ENCODE measurements at places on chromosomes 3 and 15.

GRCh38 chr15:59998305-59998949 is 5.7 kb upstream of the FOXB1 start:
- no peak for DNase-seq

DNA sequence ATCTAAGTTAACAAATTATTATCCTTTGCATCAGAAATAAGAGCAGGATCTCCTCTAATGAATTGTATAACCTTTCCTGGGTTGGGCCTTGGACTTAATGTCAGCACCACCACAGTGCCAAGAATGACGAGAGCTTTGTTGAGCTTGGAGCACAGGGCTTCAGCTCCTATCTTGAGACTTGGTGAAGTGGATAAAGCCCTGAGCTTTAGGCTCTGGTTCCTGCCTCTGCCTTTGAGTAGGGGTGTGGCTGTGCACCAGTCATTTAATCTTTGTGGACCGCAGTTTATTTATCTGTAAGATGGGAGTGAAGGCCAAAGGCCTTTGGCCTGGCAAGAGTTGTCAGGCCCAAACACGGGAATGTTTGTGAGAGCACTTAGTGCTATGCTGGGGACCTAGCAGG is 162.2 kb downstream of the VGLL4 start:
- DNase-seq = no peak

DNA sequence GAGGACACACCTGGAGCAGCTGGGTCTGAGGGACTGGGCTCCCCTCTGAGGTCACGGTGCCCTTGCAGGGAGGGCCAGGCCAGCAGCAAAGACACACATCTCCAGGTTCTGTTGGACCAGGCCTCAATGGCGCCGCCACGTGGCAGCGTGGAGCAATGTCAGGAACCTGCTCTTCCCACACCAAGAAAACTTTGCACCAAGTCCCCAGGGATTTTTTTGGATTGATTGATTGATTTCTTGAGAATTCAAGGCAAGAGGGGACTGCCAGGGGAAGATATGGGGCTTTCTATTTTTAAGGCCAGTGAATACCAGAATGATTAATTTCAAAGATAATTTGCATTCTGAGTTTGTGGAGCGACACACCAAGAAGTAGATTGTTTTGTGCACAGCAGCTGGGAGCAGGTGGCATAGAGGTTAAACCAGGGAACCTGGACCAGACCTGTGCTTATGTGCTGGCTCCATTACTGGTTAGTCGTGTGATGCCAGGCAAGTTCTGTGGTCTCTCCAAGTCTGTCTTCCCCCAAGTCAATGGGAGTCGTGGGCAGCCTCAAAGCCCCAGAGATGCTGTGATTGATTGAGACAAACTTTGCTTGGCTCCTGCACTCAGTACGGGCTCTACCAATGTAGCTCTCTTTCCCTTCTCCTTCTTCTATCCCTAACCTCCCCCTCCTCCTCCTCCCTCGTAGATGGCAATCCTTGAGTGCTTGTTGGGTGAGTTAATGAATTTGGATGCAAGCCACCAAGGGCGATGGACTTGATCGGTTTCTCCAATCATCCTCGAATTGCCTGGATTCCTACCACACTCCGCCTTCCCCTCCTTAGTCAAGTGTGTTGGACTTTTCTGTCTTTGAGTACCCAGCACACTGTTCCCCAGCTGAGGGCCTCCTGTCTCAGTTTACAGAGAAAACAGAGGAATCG is 96.2 kb upstream of the TRPM1 start:
- no peak for DNase-seq

- DNase-seq = no peak
Observed at GRCh38 chr15:91603384-91604080, 250.0 kb upstream of the SLCO3A1 start.

DNA sequence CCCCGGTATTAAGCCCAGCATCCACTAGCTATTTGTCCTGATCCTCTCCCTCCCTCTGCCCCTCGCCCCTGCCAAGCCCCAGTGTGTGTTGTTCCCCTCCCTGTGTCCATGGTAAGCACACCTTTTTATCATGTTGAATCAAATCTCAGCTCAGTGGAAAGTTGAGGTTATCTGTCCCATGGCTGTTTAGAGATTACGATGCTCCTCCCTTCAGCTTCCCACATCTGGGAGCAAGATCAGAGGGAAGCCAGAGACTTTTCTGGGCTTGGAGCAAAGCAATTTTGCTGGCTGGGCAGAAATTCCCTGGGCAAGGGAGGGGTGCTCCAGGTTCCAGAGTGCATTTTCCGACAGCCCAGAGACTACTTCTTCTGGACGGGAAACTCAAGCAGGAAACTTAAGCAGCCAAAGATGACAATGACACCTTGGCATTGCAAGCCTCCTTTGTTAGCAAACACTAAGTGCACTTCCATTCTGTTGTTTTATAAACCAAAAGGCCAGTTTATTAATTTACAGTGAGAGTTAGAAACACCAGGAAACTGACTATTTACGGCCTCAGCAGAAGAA is 104.5 kb downstream of the MESD start:
- no peak for DNase-seq

DNA sequence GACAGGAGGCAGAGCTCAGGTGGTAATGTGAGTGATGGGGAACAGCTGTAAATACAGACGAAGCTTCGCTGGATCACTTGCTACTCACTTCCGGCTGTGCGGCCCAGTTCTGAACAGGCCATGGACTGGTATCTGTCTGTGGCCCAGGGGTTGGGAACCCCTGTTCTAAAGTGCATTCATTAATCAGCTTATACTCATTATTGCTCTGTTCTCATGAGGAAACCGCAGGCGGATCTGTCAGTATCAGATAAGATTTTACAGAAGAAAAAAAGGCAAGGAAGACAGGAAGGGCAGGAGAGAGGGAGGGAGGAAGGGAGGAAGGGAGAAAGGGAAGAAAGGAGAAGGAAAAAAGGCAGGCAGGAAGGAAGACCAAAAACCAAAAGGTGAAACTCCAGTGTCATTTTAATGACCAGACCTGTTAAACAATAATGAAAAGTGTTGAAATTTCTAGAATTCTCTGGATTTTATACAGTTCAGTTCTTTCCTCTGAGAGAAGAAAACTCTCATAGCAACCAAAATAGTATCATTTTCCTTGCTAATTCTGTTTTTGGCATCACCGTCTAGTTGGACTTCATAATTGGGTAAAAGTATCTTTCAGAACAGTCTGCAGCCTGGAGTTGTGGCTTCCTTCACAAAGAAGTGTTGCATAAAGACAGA is 128.0 kb upstream of the PROK2 start:
- no peak for DNase-seq

GRCh38 chr3:153567011-153567410 is 405.0 kb downstream of the RAP2B start:
- no peak for DNase-seq

- no peak for DNase-seq
Observed at GRCh38 chr3:194561306-194561974, 71.8 kb downstream of the TMEM44 start.

- peak; percentile 86 for DNase-seq
Observed at GRCh38 chr3:157436583-157437291, at the start of gene PTX3. PTX3 (plus strand) TSS chr3:157436850; CDS start chr3:157436934, 84 bp downstream.

GRCh38 chr15:81744364-81744763 is 301.5 kb downstream of the MEX3B start:
- DNase-seq = no peak

DNA sequence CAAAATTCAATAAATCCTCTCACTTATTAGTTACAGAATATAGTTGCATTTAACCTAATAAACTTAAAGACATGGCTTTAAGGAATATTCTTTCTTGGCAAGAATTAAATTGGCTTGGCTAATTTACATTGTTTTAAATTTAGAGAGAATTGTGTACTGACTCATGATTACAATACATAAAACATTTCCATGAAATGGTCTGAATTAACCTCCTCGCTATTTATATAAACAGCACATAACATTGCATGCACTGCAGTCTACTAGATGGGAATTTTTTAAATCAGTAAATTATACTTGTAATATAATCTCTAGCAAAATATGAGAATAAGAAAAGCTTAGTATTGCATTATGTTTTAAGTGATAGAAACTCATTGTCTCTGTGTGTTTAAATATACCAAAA is 268.9 kb downstream of the SHOX2 start:
- no peak for DNase-seq

GRCh38 chr3:17399586-17399985 is 342.8 kb downstream of the TBC1D5 start:
- DNase-seq = no peak

- DNase-seq = no peak
Observed at GRCh38 chr15:90271459-90272166, 6.1 kb downstream of the NGRN start.

- no peak for DNase-seq
Observed at GRCh38 chr3:25971736-25972135, 181.8 kb downstream of the OXSM start.

Measured in AML-193 (cell line).